ENCODE measurements at places on chromosomes 3 and 15.

DNA sequence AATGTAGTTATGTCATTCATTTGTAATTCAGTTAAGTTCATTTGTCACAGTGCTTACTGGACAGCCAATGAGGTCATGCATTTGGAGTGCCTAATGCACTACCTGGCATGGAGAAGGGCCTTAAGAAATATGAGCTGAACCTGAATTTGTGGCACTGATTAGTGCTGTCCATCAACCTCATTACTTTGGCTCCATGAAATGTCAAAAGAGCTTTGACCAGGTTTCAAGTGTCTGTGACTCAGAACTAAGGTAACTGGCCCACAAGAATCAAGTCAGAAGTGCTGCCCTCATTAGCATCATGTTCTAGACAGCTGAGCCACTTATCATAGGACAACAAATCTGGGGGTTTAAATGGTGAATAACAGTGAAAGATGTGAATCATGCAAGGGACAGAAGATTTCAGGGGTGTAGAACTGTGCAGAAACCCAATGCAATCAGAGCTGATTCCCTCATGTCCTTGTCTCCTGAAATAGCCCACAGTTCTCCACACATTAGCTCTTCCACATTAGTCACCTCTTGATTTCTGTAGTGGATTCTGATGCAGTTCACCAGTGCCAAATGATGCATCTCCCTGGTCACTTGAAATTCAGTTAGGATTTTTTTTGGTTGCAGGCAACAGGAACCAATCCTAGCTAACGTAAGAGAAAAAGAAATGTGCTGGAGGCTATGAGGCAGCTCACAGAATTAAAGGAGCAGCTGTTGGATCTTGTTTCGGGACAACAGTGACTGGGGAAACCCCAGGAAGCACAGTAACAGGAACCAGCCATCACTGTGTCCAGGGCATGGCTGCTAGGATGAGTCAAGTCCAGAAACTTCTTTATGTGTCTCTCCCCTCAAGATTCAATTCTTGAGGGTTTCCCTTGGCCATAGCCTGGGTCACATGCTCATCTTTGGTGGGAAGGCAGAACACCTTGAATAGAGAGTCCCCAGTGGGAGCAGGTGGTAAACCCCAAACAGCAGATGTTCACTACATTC lies 38.7 kb downstream of the CHST2 start:
- no peak for DNase-seq

DNA sequence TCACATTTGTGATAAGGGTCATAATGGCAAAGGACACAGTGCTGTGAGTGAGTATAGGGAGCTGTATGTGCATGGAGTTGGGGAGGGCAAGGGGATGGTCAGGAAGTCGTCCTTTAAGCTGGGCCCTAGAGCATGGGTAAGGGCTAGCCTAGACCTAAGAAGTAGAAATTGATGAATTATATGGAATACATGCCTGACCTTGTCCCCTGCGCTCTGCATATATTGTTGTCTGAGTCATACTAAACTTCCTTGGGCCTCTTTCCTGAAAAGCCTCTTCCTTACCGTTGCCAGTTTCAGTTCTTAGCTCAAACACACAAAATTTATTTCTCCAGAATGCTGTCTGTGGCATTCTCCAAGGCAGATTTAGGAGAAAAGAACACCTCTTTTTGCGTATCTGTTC lies 4.6 kb downstream of the SNRK start:
- no peak for DNase-seq

DNA sequence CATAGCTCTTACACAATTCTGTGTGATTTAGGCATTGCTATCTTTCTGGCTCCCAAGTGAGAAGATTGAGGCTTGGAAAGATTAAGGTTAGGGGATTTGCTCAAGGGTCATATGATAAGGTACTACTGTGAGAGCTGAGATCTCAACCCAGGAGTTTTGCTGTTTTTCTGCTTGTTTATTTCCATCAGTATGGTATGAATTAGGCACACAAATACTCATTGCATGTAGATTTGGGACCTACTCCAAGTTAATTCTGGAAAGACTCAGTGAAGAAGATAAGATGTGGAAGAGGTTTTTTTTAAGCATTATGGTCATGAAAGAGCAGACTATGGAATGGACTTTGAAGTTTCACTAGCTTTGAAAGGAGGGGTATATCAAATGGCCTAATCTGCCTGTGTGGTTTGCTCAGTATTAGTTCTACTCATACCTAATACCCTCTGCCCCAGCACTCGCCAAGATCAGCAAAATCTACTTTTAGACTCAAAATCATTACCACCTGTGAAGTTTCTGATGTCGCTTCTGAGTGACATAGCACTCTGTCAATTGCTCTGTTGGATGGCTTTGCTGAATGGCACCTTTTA lies 12.5 kb downstream of the MBNL1 start:
- DNase-seq: no peak

DNA sequence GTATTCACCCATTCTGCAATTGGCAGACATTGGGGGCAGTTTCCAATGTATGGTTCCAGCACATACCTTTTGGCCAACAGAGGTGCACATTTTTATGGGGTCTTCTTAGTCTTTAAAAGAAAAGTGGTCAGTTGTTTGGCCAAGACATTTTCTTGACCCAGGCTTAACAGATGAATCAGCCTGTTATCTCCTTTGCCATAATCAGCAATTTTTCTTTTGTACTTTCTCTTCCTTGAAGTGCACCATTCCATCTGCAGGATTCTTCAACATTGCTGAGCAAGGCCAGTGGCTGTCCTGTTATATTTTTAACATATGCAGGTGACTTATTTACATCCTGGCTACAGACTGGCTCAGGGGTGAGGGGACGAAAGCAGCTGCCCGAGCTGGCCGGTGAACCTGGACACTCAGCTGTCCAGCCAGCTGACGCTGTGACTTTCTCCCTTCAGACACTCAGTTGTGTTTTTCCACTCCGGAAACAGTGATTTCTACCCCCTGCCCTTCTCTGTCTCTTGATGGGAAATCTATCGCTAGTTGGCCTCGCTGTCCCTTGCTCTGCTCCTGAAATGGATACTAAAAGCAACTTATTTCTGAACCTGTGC lies 96.5 kb upstream of the TNFAIP8L3 start:
- DNase-seq: no peak

- no peak for DNase-seq
Observed at GRCh38 chr3:17915341-17915740, 172.9 kb upstream of the TBC1D5 start.

- no peak for DNase-seq
Observed at GRCh38 chr3:113194823-113195401, 16.4 kb upstream of the BOC start.

DNA sequence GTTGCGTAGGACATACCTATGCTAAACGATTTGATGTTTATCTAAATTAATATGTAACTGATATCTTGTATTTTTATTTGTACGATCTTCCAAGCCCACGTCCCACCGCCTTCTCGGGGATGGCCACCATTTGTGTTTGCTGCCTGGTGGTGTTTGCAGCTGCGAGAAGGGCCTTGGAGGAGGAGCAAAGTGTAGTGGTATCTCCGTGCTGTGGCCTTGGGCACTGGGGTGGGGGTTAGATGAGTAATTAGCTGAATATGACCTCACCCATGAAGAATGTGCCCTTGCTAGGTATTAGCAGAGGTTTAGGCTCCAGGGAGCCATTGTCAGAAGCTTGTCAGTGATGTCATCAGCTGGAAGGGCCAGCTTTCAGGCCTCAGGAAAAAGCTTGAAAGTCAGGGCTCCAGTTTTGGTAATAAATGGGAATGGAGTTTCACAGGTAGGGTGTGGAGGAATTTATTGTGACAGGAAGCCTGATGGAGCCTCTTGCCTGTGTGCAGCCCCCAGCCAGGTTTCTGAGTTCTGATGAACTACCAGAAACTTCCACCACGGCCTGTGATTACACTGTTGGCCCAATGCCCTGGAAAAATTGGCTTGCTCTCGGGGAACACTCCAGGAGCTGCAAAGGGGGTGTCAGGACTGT lies 41.0 kb downstream of the FLNB start:
- no peak for DNase-seq
